ENCODE measurements at places on chromosomes 16 and 17. TPM values are rescaled to one million over a fixed set of nuclear protein-coding genes. Genes with fewer than 3 reads are reported as not detected.

Gene CASKIN2
- 18.3 TPM for total RNA-seq

Gene HP
- total RNA-seq = 52.7 TPM

Gene GP1BA
- not detected for total RNA-seq

Gene NAGS
- 1.7 TPM for total RNA-seq

Gene BFAR
- 23.4 TPM for total RNA-seq

Gene AIPL1
- total RNA-seq = not detected

DNA sequence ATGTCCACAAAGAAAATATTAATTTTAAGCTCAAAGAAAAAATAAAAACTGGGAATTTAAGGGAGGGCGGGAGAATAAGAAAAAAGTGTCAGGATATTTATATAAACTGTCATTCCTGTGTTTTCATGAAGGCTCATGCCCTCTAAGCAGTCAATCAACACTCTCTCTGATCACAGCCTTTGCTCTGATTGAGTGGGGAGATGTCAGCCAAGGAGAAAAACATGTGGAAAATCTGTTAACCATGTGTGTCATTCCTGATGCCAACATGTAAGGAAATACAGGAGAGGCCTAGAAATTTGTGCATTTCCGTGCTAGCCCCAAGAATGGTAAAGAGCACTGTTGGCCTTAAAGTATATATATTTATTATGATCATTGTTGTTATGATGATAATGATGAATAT is 137.9 kb upstream of the IRX5 start:
- H3K4me3 ChIP-seq = no peak overlapping the region
- no peaks in the 10 kb centered on the region for H3K36me3 ChIP-seq
- H3K4me1 ChIP-seq = no peaks in the 10 kb centered on the region
- no peak for DNase-seq
- H3K27ac ChIP-seq = no peak overlapping the region

- DNase-seq = no peak
- H3K27ac ChIP-seq = no peak overlapping the region
- H3K4me3 ChIP-seq = no peak overlapping the region
- no peaks in the 10 kb centered on the region for H3K27me3 ChIP-seq
Observed at GRCh38 chr17:34527908-34528470, 51.4 kb upstream of the TMEM132E start.

- H3K27me3 ChIP-seq = peaks cover 5% of the 10 kb centered on the region
- H3K36me3 ChIP-seq = no peaks in the 10 kb centered on the region
- DNase-seq = no peak
- no peak overlapping the region for H3K4me3 ChIP-seq
- peaks cover 25% of the 10 kb centered on the region for H3K4me1 ChIP-seq
Observed at GRCh38 chr17:79779084-79779529, 1.2 kb downstream of the CBX2 start.

- no peak for DNase-seq
- no peaks in the 10 kb centered on the region for H3K4me1 ChIP-seq
- H3K36me3 ChIP-seq = peaks cover 44% of the 10 kb centered on the region
- H3K4me3 ChIP-seq = peak within 1 kb of the TSS; percentile 45
- no peaks in the 10 kb centered on the region for H3K27me3 ChIP-seq
Observed at GRCh38 chr17:7589891-7590691, at the start of gene SOX15. TSS of gene SOX15 (minus strand) at chr17:7590094. CDS start at chr17:7589676, 418 bp downstream.

Data from right atrium auricular region (tissue), 2 donors.